Ecto neural progenitor cell (in vitro differentiated cells): ENCODE measurements at places on chromosomes 4 and X.

GRCh38 chrX:96705905-96706304, 21.3 kb downstream of the DIAPH2 start:
- DNase-seq = no peak

DNA sequence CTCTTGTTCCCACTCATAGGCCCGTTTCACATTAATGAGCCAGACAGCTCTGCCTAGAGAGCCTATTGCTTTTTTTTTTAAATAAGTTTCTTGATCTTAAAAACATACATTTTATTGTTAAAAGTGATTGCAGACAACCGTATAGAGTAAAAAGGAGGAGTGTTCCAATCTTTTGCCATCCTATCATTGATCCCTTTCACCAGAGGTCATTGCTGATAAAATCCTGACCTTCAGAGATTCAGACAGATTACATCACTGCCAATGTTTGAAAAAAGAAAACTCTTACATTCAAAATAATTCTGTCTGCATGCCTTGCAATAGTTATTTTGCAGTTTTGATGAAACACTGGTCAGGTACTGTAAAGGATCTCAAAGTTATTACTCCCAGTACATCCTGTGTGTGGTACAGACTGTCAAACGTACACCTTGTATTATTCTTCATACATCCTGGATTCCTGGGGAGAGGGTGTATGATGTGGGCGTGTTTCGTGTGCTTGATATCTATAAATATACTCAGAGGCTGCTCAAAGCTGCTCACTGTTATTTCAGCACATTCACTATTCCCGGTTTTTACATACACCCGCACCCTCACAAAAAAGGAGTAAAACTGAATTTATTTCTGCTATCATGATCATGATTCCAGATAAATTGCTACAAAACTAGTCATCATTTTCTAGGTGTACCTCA, 15.4 kb upstream of the KLHL2 start:
- DNase-seq = no peak

DNA sequence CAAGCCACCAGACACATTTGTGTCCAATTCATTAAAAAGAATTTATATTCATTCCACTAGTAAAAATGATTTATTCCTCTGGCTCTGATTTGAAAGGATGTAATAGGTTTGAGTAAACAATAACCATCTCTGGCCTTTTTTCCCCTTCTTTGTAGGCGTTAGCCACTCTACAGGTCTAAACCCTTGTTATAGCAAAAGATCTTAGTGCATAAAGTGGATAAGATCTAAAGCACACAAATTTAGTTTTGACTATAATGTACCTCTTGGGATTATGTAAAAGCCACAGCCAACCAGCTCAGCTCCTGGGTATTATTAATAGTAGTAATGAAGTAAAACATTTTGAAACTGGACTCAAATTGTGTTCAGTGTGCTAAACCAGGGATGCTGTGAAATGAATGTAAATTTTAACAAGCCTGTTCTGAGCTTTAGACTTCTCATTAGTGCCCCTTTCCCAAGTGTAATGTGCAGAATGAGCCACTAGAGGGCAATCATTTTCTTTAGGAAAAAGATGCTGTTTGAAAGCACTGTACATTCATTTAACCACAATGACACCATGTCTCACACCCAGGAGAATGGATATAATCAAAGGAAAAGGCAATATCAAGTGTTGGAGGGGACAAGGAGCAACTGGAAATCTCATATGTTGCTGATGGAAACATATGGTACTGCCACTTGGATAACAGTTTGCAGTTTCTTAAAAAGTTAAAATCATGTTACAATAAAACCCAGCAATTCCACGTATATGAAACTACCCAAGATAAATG, 69.7 kb downstream of the KLHL8 start:
- no peak for DNase-seq

GRCh38 chrX:3293251-3293650, 53.2 kb downstream of the MXRA5 start:
- DNase-seq = no peak

- no peak for DNase-seq
Observed at GRCh38 chr4:86967073-86967472, 32.3 kb downstream of the AFF1 start.
